Fibroblast of upper back skin (primary cell): ENCODE measurements at places on chromosomes 4 and X.

GRCh38 chr4:120664851-120665250 lies 257.7 kb downstream of the PRDM5 start:
- no peak for DNase-seq

- DNase-seq = no peak
These were observed 138.4 kb downstream of the SPANXN3 start for GRCh38 chrX:143378851-143379250.

GRCh38 chr4:98599617-98600205 lies 58.7 kb downstream of the TSPAN5 start:
- DNase-seq = no peak

DNA sequence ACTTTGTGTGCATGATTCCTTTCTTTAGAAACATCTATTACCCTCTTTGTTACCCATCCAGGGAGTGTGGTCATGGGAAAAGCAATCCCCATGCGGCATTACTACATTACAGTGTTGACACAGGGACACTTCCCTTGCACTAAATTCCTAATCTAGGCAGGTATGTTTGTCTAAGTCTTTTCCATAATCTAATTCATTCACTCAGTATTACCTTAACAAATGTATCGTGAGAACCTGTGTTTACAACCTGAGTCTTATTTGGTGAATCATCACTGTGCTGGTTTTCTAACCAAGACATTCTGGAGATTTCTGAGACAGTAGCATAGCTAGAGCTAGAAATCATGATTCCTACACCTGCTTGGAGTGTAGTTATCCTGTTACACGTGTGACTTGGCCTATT lies 326.8 kb downstream of the BMPR1B start:
- no peak for DNase-seq

DNA sequence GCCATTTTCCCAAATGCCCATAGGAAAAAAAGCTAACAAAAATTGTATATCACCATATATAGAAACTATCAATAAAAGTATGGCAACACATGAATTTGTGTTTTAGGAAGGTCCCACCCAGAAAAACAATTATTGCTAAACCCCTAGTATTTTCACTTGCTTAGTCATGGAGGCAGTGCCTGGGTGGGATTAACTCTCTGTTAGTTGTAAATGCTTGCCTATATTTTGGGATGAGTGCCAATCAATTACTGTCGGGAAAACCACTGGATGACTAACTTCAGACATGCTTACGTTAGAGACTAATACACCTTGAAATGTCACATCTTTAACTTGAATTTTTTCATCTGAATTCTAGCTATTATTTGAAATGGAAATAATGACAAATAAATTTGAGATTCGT lies 33.9 kb downstream of the TMPRSS11A start:
- peak; percentile 87 for DNase-seq

DNA sequence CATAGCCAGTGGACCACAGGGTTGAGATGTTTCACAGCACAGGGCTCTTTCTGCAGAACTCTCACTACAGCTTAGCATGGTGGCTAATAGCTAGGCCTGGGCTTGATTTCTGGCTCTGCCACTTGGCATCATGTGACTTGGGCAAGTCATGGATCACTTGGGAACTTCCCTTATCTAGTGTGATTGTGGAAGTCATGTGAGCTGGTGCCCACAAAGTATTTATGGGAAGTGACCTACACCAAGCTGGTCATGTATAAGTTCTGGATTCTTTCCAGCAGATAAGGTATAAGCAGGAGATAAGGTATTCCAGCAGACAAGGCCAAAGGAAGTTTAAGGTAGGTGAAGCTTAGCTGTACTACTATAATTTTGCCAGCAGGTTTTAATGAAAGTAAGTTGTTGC lies 61.0 kb downstream of the REELD1 start:
- DNase-seq = no peak

- DNase-seq = peak; percentile 61
These were observed 78.9 kb downstream of the SLC10A7 start for GRCh38 chr4:146442801-146443200.

GRCh38 chr4:101205916-101206315 lies 141.4 kb downstream of the PPP3CA start:
- DNase-seq = peak; percentile 36

GRCh38 chrX:30981968-30982367 lies 89.9 kb downstream of the FTHL17 start:
- DNase-seq = no peak

- no peak for DNase-seq
These were observed 3.2 kb upstream of the HELT start for GRCh38 chr4:185015108-185015507.

DNA sequence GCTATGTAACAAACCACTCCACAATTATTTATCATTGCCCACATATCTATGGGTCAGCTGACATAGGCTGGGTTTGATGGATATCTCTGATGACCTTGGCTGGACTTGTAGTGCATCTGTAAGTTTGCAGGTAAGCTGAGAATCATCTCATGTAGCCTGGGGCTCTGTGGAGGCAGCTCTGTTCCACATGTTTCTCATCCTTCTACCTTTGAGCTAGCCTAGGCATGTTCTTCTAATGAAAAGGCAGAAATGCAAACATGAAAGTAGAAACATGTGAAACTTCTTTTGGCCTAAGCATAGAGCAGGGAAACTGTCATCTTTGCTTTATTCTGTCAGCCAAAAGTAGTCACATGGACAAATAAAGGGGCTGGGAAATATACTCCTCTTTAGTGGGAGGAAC lies 18.2 kb downstream of the MRPL1 start:
- DNase-seq = no peak

DNA sequence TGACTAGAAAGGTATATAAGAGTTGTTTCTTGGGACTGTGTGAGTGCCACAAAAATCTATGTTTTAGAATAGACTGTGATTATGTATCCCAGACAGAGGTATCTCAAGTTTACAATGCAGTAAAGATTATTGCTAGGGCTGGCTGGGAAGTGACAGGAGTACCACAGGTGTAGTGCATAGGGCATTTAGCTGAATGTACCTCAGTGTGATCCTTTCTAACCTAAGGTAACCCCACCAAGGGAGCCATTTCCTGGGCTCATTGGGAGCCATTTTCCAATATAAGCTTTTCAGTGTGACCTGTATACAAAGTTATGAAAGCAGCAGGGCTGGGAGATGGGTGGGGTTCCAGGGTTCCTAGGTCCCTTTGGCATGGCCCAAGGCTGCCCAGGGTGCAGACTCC lies 6.1 kb upstream of the LEF1 start:
- DNase-seq = no peak
